ENCODE measurements at places on chromosomes 5 and 9.

GRCh38 chr9:131395157-131396098, 1.5 kb downstream of the PRRC2B start:
- DNase-seq = peak; percentile 23

DNA sequence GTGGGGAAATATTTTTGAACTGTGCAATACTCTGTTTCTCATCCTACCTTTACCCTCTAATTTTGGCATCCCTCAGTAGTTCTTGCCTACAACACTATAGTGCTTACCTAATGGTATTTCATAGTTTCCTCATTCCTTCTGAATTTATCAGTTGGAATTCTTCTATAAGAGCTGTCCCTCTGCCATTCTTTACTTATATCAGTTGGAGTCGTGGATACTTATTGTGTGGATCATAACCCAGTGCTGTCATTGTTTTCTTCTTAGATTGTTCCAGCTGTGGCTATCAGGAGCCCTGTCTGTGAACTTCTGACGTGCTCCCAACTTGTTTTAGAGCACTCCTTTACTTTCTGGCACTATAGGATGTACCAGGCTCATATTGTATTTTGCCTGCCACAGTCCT, 146.1 kb upstream of the OTULINL start:
- no peak for DNase-seq

- peak; percentile 22 for DNase-seq
These were observed 210.1 kb upstream of the CDH10 start for GRCh38 chr5:24854850-24855249.

DNA sequence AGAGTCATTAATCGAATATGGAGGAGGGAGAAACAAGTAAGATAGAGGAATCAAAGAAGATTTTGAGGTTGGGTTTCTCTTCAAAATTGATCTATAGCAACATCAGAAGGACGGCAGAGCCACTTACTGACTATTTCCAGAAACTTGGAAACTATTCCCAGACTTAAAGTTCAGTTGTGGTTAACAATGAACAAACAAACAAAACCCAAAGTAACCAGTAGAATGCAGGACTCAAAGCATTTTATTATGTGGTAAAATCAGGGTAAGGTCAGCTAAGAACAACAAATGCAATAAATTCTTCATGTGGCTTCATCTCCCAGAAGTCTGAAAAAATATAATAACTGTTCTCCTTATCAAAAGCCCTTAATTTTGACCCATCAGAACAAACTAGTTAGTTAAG, 54.9 kb upstream of the OSMR start:
- DNase-seq = no peak

DNA sequence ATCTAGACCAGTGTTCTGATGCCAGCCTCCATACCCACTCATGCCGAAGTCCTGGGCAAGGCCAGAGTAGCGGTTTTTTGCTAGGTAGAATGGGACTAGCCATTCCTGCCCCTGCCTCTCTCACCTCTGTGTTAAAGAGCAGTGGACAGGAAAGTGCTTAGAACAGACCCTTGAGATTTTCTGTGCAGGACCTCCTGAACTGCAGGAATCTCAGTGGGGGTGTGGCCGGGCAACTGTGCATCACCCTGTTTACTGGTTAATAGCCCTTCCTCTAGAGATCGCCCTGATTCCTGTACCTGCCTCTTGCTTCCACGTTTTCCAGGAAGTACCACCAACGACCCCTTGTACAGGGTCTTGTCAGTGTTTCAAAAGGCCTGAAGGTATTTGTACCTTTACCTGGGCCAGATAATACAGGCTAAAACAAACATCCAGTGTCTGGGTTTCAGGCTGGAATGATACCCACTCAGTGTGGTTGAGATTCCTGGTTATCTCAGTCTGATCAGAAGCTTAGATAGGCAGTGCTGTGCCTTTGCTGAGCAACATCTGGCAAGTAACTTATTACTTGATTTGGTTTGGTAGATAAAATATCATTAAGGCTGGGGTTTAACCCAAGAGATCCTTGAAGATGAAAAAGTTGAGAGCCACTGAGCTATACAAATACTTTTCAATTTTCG, 65.9 kb downstream of the RGS3 start:
- no peak for DNase-seq

DNA sequence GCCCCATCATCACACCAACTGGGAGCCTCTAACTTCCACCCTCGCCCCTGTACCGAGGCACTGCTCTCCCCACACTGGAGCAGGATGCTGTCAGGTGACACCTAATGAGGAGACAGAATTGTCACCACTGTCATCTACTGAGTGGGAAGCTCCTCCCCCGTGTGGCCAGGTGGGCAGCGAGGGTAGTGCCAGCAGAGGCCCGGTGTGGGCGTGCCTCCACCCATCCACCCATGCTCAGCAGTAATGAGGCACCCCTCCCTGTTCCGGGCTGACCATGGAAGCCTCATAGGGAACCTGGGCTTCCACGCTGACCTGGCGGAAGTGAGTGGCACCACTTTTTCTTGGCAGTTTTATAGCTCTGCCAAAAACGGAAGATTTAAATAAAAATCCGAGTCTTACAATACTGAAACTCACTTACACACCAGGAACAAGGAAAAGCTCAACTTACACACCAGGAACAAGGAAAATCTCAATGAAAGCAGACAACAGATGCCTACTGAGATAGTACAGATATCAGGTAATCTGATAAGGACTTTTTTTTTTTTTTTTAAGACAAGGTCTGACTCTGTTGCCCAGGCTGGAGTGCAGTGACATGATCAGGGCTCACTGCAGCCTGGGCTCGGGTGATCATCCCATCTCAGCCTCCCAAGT, 30.6 kb upstream of the ASS1 start:
- DNase-seq = no peak

GRCh38 chr9:14994738-14995137, 84.5 kb upstream of the FREM1 start:
- peak; percentile 64 for DNase-seq

DNA sequence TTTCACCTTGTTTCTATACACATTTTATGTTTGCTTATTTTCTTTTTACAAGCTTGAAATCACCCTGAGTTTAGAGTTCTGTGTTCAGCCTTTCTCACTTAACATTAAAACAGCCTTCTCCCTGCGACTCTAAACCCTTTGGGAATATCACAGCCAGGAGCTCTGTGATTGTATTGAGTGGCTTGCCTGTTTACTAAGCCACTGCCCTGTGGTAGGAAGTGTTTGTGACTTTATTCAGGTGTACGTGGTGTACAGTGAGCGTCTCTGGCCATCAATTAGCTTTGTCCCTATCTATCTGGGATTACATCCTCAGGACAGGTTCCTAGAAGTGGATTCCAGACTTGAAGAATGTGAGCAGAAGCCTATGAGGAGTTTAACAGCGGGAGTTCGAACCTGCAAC, 11.0 kb upstream of the NEURL1B start:
- no peak for DNase-seq

- DNase-seq = peak; percentile 99
These were observed 39.6 kb upstream of the TRIM36 start for GRCh38 chr5:115209279-115209678.

DNA sequence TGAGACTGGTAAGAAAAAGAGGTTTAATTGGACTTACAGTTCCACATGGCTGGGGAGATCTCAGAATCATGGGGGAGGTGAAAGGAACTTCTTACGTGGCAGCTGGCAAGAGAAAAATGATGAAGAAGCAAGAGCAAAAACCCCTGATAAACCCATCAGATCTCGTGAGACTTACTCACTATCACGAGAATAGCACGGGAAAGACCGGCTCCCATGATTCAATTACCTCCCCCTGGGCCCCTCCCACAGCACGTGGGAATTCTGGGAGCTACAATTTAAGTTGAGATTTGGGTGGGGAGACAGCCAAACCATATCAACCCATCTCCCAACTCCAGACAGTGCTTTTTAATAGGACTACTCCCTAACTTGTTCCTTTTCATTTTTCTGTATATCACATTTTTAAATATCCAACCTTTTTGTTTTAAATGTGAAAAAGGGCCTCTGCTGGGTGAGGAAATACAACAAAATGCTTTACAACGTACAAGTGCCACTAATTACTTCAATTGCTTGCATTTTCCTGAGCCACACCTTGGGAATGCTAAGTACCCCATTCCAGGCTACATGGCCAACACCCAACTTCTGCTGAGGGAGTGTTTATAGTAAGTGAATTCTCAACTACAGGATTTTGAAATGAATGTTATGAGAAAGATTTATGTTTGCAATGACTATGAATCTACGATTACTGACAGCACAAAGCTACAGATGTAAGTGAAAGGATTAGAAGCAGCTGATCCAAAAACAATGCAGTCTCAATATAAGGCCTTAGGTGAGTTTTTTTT, 294.1 kb upstream of the CD180 start:
- no peak for DNase-seq

DNA sequence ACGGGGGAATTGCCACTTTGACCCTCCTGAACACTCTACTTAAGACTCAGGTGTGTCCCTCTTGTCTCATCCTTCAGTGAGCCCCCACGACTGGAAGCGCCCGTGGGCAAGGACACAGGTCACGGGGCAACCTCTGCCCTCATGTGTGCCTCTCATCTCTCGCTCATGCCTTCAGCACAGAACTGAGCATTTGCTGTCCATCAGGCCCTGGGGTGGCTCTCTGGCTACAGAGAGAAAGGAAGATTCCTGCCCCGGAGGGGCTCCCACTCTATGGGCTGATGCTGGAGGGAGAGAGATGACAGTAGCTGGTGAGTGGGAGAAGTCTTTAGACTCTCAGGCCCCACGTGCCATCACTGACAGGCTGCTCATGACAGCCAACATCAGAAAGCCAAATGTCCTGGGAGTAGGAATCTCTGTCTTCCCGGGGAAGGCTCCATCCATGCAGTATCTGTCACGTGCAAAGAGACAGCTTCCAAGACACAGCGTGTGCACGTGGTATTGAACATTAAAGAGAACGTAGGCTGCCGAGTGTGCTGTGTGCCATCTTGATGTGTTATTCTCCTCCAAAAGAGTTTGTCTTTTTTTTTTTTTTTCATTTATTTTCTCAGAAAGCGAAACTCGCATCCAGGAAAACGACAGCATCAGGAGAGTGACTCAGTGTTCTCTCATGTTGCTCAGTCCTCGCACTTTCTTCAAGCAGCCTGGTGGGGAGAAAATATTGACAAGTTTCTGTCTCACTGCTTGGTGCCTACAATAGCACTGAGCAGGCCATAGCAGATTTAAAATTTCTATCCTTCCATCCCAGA, 190.5 kb downstream of the GAS1 start:
- DNase-seq = no peak

GRCh38 chr5:125584140-125584520, 837.7 kb upstream of the ZNF608 start:
- no peak for DNase-seq

DNA sequence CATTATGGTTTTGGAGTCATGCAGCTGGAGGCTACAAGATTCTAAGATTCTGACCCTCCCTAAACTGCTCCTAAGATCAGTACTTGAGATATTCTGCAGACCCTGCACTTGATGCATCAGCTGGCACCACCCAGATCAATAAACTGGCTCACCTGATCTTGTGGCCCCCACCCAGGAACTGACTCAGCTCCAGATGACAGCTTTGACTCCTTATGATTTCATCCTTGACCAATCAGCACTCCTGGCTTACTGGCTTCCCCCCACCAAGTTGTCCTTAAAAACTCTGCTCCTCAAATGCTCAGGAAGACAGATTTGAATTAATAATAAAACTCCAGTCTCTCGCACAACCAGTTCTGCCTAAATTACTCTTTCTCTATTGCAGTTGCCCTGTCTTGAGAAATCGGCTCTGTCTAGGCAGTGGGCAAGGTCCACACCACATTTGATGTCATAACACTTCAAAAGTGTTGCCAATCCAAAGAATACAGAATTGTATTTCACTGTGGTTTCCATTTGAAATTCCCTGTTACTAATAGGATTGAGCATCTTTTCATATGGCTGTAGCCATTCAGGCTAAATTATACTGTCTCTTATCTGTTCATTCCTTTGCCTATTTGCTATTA, 14.8 kb upstream of the SLC30A5 start:
- DNase-seq = peak; percentile 22

GRCh38 chr9:3151672-3152576, 308.0 kb upstream of the PUM3 start:
- DNase-seq = no peak

- no peak for DNase-seq
These were observed 5.7 kb downstream of the WDR41 start for GRCh38 chr5:77486344-77486962.

- peak; percentile 64 for DNase-seq
These were observed 46.9 kb upstream of the CEP78 start for GRCh38 chr9:78189001-78189400.

GRCh38 chr9:75064307-75065025, 23.5 kb downstream of the NMRK1 start:
- DNase-seq = no peak

DNA sequence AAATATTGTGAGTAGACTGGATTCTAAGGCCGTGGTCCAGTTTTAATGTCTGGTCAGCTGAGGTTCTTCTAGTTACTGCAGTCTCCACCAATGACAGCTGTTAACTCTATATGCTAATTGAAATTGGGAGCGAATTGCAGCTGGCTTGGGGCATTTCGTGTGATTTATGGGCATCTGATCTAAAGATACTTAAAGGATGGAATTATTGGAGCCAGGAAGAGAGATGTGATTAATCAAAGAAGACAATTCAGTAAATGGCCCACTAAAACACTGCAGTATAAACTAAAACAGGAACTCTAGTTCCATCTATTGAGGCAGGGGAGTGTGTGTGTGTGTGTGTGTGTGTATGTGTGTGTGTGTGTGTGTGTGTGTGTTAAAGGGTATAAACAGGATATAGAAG, 157.5 kb upstream of the IQGAP2 start:
- no peak for DNase-seq

GRCh38 chr9:31323726-31324444, 1060.6 kb upstream of the ACO1 start:
- no peak for DNase-seq

DNA sequence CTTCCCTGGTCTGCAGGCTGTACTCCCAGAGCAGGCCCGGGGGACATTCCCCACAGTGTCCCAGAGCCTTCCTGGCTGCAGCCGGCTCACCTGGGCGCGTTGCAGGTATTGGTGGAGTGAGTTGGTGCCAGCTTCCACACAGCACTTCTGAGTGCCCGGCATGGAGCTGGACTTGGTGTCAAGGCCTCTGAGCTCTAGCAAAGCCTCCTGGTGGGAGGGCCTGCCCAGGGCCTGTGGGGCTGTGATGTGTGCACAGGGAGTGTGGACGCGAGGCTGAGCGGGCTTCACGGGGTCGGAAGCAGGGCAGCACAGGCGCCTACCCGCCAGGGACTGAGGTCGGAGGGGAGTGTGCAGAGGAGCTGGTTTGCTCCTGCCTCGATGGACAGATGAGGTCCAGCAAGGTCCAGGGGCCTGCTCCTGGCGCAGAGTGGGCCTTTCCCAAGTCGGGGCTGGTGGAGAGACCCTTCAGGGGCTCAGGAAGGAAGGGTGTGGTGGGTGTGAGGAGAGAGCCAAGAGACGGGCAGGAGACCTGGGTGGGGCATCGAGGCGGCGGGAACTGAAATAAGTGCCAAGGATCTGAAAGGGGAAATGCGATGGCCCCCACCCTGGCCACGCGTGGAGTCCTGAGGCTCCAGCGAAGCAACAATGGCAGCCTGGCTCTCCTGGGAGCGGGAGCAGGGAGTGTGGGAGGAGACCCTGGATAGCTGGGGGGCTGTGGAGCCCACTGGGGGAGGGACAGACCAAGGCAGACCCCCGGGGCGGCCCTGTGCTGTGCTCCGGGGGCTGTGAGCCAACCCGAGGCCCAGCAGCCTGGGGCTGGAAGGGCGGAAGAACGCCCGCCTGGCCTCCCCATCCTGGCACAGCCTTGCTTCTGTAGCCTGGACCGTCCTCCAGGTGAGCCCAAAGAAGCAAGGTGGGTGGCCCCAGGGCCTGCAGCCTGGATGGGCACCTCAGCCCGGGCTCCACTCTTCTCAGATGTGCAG, 78.4 kb downstream of the RXRA start:
- peak; percentile 28 for DNase-seq

- DNase-seq = peak; percentile 40
These were observed 383.3 kb downstream of the OSTF1 start for GRCh38 chr9:75471549-75472114.

Data from MV-4-11 (cell line).